ENCODE measurements at places on chromosomes 16 and 17.

- DNase-seq, result no peak
These were observed 17.3 kb upstream of the KRT24 start for GRCh38 chr17:40720899-40721298.

DNA sequence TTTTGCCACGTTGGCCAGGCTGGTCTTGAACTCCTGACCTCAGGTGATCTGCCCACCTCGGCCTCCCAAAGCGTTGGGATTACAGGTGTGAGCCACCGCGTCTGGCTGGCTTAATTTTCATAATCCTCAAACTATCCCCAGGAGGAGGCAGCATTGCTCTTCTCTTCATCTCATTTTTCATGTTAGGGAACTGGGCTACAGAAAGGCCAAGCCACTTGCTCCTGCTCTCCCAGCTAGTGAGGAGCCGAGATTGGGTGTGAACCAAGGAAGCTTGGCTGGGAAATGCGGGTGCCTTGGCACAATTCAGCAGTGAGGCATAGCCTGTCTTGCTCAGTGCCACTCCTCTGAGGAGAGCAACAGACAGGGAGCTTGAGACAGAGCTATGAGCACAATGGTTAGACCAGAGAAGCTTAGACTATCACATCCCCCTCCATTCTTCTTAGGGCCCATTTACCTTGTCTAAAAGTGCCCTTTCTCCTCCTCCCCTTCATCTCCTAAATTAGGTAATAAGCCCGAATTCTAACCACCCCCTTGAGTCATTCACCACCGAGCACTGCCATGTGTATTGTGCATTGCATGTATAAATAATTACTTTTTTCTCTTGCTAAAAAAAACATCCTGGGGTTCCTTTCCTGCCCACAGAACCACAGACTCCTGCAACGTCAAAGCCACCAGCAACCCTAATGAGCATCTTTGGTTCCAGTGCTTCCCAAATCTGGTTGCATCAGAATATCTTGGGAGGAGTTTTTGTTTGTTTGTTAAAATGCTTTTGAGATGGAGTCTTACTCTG, 20.0 kb upstream of the KIF19 start:
- no peak for DNase-seq

DNA sequence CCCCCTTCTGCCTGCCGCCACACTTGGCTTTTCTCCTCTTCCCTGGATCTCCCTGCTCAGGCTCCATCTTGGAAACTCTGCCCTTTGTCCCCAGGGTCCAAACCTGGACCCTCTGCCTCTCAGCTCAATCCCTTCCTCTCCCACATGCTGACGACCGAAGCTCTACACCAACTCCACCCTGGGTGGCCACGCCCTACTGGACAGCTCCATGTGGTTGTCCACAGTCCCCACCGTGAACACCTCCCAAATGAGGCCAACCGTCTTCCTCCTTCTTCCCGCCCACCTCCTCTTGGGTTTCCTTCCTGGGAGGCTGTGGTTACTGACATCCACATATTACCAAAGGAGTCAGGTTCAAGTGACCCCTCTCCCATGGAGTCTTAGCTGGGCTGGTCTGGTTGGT, 22.6 kb upstream of the MLKL start:
- DNase-seq, result no peak

GRCh38 chr17:29177871-29178749, 2.1 kb downstream of the MYO18A start:
- no peak for DNase-seq

DNA sequence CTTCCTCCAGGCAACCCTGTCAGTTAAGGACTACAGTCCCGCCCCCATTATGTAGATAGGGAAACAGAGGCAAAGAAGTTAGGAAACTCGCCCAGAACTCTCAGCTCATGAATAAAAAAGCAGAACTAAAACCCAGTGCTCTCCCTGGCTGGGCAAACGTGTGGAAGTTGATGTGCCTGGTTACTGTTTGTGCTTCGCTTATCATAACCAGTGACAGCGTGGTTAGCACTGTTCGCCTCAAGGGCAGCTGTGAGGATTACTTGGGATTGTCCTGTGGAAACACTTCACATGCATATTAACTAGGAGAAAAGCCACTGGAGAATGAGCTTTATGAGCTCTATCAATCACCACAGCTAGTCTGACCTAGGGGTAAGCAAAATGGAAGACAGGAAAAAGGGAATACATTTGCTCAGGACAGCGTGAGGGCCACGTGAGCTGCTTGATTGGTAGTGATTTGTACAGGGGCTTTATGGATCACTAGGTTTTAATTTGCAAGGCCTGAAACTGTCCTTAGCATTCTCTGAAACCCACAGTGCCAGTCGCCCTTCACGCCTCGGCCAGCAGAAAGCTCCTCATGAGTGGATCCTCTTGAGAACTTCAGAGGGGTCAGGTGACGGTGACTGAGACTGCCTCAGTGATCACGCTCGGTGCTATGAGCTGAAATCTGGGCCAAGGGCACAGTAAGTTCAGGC, 19.9 kb downstream of the CYB5D2 start:
- no peak for DNase-seq

DNA sequence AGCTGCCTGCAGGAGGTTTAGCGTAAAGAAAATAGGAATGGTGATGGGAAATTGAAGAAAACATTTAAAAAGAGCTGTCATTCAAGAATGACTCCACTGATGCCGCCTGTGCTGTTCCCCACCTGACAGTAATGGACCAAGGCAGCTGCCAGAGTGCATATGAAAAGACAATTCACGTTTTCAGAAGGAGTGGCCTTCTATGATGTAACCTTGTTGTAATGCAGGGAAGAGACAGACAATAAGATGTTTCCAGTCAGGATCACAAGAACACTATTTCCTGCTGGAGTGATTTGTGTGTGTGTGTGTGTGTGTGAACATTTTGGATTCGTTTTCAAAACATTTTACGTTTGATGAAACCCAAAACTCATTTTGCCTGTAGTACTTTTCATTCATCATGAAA, 203.7 kb downstream of the LGALS9B start:
- no peak for DNase-seq

- DNase-seq, result no peak
These were observed 114.5 kb upstream of the MAF start for GRCh38 chr16:79715061-79715460.

DNA sequence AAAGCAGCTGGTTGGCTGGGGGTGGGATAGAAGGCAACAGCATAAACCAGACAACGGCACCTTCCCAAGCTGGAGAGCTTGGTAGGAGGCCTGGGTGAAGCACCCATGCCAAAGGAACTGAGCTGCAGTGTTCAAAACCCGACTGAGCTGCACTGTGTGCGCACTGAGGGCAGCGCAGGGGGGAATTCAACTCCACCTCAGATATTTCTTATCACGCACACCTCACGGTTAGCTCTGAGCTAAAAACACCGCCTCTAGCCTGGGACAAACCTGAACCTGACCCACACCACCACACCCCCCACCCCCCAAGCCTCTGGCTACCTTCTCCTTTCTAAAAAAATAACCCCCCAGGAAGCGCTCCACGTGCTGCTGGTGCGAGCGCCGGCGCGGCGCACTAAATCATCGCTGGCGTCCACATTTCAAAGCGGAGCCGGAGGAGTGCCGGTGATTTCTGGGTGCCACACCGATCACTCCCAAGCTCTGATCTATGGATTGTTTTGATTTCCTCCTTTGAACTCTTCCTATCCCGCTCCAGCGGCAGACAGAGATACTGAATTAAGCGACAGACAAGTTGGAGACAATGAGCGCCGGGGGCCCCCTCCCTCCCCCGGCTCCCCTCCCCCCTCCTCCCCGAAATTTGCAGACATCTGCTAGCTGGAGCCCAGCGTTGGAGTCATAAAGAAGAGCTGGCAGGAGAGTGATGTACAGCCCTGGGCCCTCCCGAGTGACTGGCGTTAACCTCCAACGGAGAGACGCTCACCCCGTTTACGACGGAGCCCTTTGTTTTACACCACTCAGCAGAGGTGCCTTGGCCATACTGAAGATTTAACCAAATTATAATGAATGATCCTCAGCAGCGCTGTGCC, 85.0 kb downstream of the NOG start:
- DNase-seq, result no peak

- DNase-seq, result no peak
These were observed 186.6 kb downstream of the C16orf78 start for GRCh38 chr16:49560004-49560830.

DNA sequence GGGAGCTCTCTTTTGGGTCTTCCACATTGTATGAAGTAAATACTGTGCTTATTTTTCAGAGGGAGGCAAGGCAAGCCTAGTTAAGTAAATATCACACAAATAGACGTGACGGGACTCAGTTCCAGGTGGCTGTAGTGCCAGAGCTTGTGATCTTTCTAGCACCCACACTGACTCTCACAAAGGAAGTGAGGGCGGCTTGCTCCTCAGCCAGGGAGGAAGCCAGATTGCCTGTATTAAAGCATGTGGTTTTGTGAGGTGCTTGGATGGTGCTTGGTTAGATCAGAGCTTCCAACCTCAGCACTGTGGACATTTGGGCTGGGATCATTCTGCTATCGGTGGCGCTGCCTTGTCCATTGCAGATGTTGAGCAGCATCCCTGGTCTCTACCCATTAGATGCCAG, 80.1 kb downstream of the VAT1L start:
- DNase-seq, result no peak

- DNase-seq, result no peak
These were observed 6.2 kb upstream of the CPSF4L start for GRCh38 chr17:73267648-73268537.

- DNase-seq, result no peak
These were observed 84.1 kb downstream of the TBC1D16 start for GRCh38 chr17:79951361-79952264.

GRCh38 chr16:58501242-58502131, 1.5 kb downstream of the NDRG4 start:
- DNase-seq, result no peak

- no peak for DNase-seq
These were observed 11.3 kb downstream of the NOG start for GRCh38 chr17:56604691-56605290.

DNA sequence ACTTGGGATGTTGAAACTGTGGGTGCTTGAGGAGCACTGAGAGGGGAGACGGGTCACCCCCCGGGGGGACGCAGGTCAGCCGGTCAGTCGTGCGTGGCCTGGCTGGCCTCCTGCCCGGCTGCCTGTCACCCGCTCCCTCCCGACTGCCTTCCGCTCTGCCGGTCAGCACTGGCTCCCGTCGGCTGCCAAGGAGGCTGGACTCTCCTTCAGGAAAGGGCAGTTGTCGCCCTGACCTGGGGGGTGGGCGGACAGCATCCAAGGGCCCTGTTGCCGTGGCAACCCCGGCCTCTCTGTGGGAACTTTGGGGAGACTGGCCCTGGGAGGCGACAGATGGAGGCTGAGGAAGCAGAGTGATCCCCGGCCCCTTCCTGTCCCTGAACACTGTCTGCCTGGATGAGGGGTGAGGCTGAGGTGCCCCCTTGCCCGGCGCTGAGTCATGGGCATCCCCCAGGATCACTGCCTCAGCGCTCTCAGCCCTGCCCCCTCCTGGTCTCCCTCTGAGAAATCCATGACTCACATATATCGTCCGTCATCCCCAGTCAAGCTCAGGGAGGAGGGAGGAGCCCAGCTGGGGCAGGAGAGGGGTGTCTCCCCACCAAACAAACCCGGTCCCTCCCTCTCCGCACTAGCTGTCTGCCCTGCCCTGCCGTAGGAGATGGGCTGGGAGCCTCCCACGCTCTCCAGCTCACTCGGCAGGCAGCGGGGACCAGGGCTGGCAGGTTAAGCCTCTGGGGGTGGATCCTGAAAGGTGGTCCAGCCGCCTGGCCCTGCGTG, at the start of gene ADGRG1:
Gene ADGRG1 (plus strand): TSS at position 623 of the 774 bp plus-strand sequence. CDS start 21,658 bp downstream, outside the sequence.
- DNase-seq, result peak; percentile 43

GRCh38 chr16:88810166-88810911, 1.4 kb downstream of the APRT start:
- no peak for DNase-seq

GRCh38 chr17:41684035-41684434, 4.7 kb upstream of the EIF1 start:
- no peak for DNase-seq

DNA sequence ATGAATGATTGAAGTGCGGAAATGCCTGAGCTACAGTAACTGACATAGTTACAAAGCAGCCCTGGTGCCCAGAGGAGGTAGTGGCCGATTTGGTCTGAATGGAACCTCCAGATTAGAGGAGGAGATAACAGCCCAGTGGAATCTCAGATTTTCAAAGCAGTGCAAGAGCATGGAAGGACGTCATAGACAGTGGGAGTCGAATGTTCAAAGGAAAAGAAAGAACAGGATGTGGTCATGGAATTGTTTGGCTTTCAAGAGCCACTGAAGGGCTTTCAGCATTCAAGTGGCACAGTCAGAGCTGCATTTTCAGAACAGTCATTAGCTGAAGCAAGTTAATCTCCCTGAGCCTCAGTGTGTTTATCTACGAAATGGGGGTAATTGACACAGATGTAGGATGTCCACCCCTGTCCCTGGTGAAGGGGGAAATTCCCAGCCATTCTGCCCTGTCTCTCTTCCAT, 104.6 kb upstream of the CACNG3 start:
- no peak for DNase-seq

DNA sequence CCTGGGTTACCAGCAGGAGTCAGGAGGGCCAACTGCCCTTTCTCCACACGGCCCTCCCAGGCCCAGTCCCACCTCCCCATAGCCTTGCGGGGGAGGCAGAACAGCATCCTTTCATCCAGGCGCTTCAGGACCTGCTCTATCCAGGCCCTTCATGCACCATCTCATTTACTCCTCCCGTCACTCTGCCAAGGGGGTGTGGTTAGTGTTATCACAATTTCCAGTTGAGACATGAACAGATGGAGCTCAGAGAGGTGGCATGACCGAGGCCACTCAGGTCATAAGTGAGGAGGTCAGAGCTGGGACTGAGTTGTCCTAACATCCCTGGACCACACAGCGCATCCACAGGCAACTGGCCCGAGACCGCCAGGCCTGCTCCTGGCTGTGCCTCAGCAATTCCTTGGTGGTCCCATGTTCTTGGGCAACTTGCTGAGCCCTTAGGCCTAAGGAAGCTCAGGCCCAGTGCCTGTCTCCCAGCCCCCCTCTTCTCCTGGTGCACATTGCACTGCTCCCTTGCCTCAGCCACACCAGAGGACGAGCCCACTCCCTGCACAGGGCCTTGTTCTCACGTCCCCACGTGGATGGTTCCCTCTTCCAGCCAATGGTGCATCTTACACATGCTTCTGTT, 23.8 kb downstream of the C17orf100 start:
- DNase-seq, result no peak

- no peak for DNase-seq
These were observed 959.1 kb downstream of the CDH11 start for GRCh38 chr16:64162613-64163375.

DNA sequence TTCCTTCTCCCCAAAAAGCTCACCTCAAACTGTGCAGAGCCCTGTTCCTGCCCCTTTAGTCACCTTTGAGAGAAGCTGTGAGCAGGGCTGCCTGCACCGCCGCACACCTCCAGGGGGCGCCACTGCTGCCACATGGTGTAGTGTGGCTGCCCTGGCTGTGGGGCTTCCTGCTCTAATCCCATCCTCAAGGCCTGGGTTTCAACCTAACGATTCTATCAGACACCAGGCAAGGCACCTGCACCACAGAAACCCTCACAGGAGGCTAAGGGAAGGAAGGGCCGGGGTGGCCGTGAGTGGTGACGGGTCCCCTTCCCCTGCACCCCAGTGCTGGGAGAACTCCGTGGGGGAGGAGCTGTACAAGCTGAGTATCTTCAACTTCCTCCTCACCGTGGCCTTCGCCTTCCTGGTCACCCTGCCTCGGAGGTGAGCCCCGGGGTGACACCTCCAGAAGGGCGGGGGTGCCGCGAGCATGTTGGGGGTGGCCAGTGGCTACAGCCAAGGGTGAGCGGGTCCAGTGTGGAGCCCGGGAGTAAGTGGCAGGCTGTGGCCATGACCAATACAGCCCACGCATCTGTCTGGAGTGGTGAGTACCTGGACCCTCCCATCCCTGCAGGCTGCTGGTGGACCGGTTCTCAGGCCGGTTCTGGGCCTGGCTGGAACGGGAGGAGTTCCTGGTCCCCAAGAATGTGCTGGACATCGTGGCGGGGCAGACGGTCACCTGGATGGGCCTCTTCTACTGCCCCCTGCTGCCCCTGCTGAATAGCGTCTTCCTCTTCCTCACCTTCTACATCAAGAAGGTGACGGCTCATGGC, 7.0 kb downstream of the TMC8 start:
- no peak for DNase-seq
